Caco-2 (cell line): ENCODE measurements at places on chromosomes 4 and X. TPM values are rescaled to one million over a fixed set of nuclear protein-coding genes. Genes with fewer than 3 reads are reported as not detected.

FRAS1 gene
- 35.7 and 40.8 TPM in 2 replicates for total RNA-seq

ELF2 gene
- 53.0 and 53.2 TPM in 2 replicates for total RNA-seq

DNA sequence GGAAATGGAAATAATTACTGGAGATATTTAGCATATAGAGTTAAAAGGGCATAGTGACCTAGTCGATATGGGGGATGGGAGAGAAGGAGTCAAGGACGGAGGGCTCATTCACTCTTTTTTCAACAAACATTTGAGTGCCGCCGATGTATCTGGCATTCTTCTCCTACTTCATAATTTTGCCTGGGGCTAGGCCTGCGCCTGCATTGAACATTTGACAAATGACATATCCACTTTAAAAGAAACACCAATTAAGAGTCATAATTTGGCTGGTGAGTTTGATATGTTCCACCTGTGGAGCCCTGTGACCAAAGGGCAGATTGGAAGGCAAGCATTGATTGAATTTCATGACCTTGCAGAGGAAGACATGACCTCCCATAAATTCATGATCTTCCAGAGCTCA, 2.6 kb upstream of the GPC3 start:
- no peak for DNase-seq
- H3K27ac ChIP-seq = peak overlapping the region; percentile 58
- no peaks in the 10 kb centered on the region for H3K27me3 ChIP-seq
- no peaks in the 10 kb centered on the region; the same call in none of the 2 replicates for H3K36me3 ChIP-seq
- H3K4me1 ChIP-seq = peaks cover 12% of the 10 kb centered on the region

DNA sequence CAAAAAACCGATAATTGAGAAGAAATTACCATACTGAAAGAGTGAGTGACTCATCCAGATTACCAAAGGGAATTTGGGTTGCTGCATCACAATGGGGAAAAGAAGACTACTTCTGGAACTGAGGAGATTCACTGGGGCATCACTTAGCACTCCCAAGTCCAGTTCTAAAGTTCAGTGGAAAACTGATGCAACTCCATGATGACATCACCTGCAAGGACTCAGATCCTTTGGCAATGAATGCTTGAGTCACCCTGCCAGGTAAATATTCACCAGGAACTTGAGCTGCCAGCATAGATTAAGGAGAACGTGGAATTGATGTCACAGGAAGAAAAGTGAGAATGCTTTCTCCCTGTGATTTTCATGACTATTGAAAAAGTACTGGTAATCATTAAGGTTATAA, 32.0 kb upstream of the SMIM10L2A start:
- H3K4me3 ChIP-seq = no peak overlapping the region
- peaks cover 7% of the 10 kb centered on the region; the same call in 1 of the 2 replicates for H3K4me1 ChIP-seq
- DNase-seq = peak; percentile 58
- H3K27ac ChIP-seq = peak overlapping the region; percentile 64
- no peaks in the 10 kb centered on the region for H3K36me3 ChIP-seq

DNA sequence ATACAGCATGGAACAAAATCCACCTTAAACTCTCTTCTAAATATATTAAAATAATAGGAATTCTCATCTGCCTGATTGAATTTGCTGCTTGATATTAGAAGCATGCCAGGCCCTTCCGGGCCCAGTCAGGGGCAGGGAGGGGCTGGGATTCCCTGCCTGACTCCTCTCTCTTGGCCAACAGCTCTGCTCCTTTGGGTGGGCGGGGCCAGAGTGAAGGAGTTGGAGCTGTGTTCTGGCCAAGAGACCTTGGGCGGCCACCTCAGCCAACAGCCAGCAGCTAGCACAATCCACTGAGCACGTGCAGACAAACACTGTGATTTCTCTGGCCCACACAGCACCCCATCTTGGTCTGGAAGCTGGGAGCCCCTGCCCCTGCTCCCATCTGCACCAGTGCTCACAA, 140.3 kb downstream of the PJA1 start:
- H3K4me1 ChIP-seq = peaks cover 5% of the 10 kb centered on the region; the same call in 1 of the 2 replicates
- no peak overlapping the region for H3K4me3 ChIP-seq
- H3K36me3 ChIP-seq = no peaks in the 10 kb centered on the region
- DNase-seq = no peak
- no peak overlapping the region for H3K27ac ChIP-seq
- no peaks in the 10 kb centered on the region for H3K27me3 ChIP-seq

- H3K4me3 ChIP-seq = peak overlapping the region; percentile 76
- DNase-seq = peak; percentile 41
- H3K27ac ChIP-seq = no peak overlapping the region
- no peaks in the 10 kb centered on the region for H3K36me3 ChIP-seq
These were observed 920 bp downstream of the HTT-AS start for GRCh38 chr4:3073158-3074077.
